Right atrium auricular region (tissue), 2 donors: ENCODE measurements at places on chromosomes 2 and 18. TPM values are rescaled to one million over a fixed set of nuclear protein-coding genes. Genes with fewer than 3 reads are reported as not detected.

Gene ASXL3
- 4.8 TPM for total RNA-seq

Gene RIT2
- total RNA-seq = not detected

Gene LIMS3
- 4.4 TPM for total RNA-seq

Gene MAIP1
- 11.0 TPM for total RNA-seq

GRCh38 chr2:144041612-144042011, 478.3 kb downstream of the ZEB2 start:
- no peak for DNase-seq

- DNase-seq = no peak
Observed at GRCh38 chr18:79680891-79681339, 1.3 kb downstream of the CTDP1 start.

GRCh38 chr2:159922563-159922962, 124.6 kb upstream of the CD302 start:
- DNase-seq = no peak

DNA sequence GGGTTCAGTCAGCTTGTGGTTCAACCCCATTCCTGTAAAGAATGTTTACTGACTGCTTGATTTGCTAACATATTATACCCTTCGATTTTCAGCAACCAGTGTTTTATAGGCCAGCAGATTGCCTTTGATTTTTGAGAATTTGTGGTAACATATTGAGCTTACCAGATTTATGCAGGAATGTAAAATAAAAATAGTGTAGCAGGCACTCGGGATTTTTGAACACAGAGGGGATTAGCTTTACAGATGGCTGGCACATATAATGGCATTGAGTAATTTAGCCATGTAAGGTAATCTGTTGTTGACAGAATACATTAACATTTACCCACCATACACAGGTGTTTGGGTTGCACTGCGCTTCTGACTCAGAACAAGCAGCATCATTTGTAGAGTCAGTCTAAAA, 354.0 kb downstream of the LRRTM1 start:
- no peak for DNase-seq

- no peak for DNase-seq
Observed at GRCh38 chr2:73250872-73251846, 17.1 kb downstream of the CCT7 start.
